ENCODE measurements at places on chromosomes 1 and 21.

DNA sequence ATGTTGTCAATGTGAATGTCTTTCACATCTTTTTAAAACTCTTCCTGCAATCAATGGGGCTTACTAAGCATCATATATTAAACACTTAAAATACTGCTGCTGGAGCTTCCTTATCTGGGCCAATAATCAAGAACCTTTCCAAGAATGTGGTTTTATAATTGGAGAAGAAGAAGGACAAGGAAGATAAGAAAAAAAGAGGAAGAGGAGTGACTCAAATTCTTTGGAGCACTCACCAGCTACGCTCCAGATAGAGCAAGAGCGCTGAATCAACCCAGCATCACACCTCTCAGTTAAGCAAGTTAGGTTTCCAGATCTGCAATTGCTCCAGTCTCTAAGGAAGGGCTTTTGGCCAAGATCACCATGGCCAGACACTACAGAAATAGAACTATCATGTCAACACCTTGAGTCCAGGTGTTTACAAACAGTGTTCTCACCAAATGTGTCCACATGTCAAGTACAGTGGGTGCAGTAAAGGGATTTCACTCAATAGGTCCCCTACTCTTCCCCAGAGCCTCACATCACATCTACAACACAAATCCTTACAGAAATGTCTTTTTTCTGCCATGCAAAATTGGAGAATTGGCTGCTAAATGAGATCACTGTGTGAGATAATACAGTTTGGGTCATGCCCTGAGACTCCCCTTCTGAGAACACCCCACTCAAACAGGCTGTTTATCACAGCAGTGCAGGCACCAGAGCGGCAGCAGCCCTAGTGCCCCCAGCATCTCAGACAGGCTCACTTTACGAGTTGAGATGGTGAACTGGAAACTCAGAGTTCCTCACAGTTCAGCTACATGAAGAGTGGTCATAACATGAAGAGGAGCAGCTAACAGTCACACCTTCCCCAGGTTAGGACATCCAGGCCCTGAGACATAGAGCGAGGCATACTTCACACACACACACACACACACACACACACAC lies 1.7 kb upstream of the SPRR2B start:
- no peak for DNase-seq

DNA sequence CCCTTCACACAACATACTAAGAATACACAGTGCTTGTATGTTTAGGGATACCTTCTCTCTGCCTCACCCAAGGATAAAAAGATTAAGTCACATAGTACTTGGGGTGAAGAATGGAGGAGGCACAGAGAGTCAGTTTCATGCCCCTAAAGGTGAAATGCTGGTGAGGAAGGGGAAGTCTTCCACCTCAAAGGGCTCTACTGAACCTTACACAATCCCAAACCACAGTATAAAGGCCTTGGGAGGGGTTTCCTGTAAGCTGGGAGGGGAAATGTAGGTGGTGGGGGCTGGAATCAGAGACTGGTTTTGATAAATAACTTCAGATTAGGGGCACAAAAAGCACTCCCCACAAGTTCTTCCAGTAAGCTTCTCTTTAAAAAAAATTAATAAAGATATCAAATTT lies 3.5 kb downstream of the MINDY1 start:
- no peak for DNase-seq

DNA sequence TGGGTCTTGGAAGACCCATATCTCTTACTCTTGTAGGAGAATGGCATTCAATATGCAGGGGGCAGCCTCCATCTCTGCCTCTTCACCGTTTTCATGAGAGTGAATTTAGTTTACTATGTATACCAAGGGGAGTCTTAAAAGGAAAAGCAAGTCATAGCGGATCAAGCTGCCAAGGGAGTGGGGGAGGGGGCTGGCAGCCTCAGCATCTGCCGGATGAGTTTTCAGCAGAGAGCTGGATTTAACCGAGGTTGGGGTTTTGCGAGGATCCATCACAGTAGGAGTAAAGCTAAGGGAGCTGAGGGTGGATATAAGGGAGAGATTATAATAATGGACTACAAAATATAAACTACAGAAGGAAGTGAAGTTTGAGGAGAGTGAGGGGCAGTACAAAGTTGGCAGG lies 9.9 kb downstream of the CD160 start:
- no peak for DNase-seq

DNA sequence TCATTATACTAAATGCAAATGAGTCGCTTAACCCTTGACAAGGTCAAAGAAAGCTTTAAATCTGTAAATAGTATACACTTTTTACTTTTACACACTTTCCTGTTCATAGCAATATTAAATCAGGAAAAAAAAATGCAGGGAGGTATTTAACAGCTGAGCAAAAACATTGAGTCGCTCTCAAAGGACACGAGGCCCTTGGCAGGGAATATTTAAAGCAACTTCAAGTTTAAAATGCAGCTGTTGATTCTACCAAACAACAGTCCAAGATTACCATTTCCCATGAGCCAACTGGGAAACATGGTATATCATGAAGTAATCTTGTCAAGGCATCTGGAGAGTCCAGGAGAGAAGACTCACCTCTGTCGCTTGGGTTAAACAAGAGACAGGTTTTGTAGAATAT lies 62.7 kb downstream of the CAPN2 start:
- no peak for DNase-seq

DNA sequence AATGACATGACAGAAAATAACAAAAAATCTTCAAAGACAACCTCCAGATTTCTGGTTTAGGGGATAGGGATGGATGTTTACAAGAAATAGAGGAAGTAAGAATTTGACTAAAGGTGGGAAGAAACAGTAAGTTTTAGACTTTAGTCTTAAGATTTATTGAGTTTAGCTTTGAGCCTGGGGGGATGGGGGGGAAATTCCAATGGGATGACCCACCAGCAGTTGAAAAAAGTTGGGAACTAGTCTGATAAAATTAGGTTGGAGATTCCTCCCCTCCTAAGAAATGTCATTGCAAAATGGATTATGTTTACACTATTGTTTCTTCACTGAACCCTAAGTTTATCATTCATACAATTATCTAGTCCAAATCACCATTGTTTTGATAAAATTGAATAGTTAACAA lies 28.4 kb downstream of the WDR26 start:
- no peak for DNase-seq

DNA sequence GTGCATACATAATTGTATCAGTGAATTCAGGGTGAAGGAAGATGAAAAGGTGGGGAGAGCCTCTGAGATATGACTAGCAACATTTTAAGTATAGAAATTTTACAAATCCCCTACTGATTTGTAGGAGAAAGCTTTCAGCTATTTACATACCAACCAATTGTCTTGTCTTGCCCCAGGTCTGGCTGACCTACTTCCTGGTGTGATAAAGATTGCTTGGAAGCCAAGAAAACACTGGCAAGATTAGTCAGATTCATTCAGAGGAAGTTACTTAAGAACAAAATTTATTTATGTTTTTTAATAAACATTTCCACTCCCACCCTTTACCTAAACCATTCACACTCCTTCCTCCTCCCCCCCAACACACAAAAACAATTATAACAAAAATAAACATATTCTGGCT lies 17.5 kb downstream of the PTGS2 start:
- no peak for DNase-seq

- peak; percentile 69 for DNase-seq
These were observed 10.7 kb downstream of the FOXO6 start for GRCh38 chr1:41371630-41372599.

GRCh38 chr21:35198565-35198964 lies 149.5 kb upstream of the RUNX1 start:
- no peak for DNase-seq

DNA sequence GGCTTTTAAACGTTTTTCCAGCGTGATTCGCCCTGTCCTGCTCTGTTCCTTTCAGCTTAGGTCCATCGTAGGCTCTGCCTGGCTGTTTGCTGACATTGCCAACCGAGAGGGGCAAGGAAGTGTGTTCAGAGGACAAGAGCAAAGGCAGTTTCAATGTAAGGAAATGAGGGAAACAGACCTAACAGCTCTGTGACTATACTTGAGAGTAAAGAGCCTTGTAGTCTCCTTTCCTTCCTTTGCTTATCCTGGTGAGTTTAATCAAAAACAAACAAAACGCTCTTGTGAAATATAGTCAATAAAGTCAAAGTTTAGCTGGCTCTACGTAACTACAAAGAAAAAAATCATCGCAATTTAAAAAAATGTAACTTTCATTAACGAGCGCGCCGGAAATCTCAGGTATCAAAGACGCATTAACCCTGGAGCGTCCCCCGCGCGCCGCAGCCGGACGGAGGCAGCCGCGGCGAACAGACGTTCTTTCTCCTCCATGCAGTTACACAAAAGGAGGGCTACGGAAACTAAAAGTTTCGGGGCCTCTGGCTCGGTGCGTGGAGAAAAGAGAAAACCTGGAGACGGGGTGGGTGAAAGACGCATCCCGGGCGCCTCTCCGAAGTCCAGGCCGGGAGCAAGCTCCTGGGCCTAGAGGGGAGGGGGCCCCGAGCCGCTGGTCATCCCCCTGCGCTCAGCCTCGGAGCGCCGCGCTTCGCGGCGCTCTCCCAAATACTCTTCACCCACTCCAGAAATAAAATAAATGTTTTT lies 617 bp upstream of the ADGRL2 start:
- DNase-seq = no peak

GRCh38 chr1:79052829-79053449 lies 46.4 kb upstream of the ADGRL4 start:
- no peak for DNase-seq

DNA sequence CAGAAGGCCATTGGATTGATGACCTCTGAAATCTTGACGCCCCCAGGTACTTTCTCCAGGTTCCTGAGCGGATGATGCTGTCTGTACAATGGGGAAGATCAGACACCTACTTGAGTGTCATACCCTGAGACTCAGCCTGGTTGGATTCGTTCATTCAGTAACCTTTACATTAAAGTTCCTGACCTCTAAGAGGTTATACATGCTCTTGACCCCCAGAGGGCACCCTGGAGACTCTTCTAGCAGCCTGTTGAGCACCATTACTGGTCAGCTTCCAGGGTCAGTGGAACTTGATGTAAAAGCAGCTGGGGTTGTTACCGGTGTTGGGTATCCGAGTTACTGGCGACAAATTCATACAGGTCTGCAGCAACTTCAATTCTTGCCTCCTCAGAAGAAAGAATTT lies 114.3 kb upstream of the ZNF678 start:
- DNase-seq = no peak

GRCh38 chr1:206814716-206815341 lies 42.5 kb upstream of the IL10 start:
- no peak for DNase-seq

- no peak for DNase-seq
These were observed 4.4 kb upstream of the XPR1 start for GRCh38 chr1:180627411-180627810.

DNA sequence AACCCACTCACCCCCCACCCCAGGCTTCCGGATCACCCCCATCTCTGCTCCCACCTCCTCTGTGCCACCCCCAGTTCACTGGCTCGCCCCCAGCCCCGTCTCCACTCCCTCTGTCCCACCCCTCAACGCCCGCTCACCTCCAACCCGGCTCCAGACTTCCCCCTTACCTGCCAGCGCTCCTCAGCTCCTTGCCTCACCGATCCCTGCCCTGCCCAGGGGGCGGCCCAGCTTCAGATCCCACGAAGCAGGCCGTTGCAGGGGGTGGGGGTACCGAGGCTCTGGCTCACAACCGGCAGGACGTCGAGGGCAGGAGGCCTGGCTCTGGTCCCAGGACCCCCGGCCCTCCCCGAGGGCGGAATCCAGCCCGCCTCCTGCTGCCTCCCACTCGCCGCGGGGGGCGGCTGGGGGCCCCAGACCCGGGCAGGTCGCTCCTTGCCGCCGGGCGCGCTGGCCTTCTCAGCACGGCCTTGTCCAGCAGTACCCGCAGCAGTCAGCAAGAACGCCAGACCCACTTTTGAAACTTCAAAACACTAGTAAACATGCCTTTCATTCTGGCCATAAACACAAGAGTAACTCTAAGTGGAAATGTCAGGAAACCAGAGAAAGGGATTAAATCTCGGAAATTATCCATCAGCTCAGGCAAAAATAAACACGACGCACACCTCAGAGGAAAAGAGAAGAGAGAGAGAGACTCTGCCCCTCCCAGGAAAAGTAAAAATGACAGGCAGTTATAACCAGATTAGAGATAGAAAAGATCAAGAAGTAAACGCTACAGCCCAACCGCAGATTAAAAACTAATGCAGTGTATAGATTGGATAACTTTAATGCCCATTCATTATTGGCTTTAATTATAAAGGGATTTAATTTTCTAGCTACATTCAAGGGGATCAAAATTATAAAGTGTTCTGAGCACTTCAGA lies 1.0 kb upstream of the FAM89A start:
- no peak for DNase-seq

DNA sequence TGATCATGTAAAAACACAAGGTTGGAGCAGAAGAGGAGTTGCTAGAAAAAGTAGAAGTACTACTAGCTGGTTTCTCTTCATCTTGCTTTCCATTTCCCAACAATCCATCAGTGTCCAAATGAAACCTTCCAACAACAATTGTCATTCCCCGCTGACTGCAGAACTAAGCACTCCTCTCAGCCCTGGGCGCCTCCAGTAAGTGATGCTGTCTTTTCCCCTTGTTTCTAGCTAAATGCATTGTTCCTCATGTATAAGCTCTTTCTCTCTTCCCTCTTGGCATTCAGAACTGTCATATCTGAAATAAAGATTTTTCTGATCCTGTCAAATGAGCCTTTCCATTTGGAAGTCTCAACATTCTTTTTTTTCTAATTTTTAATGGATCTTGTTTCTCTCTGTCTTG lies 68.7 kb downstream of the FCRL5 start:
- no peak for DNase-seq

- no peak for DNase-seq
These were observed 7.6 kb upstream of the C1orf74 start for GRCh38 chr1:209791920-209792319.

DNA sequence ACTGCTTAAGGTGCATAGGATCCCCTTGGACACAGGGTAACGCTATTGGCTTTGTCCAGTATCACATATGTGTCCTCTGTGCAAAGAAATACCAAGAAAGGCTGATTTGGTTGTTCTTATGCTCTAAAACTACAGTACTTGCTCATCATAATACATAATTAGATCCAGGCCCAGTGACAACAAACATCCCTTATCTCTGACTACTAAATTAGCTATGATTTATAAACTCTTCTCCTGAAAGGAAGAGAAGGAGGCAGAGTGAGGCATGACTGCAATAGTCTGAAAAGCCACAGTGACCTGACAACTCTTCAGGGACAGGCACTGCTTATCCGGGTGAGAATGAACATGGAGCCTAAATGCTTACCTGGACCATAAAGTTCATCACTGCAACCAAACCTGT lies 30.7 kb downstream of the MGST3 start:
- DNase-seq = no peak

GRCh38 chr1:116127123-116127847 lies 16.1 kb downstream of the MAB21L3 start:
- DNase-seq = no peak

- DNase-seq = no peak
These were observed 175.5 kb upstream of the NCAM2 start for GRCh38 chr21:20822666-20823065.

Data from C1 segment of cervical spinal cord (tissue), 14 donors.